Ovary (tissue), 10 donors: ENCODE measurements at places on chromosomes 4 and X. TPM values are rescaled to one million over a fixed set of nuclear protein-coding genes. Genes with fewer than 3 reads are reported as not detected.

The CACNA1F gene
- polyA plus RNA-seq, result 0.32 TPM

DNA sequence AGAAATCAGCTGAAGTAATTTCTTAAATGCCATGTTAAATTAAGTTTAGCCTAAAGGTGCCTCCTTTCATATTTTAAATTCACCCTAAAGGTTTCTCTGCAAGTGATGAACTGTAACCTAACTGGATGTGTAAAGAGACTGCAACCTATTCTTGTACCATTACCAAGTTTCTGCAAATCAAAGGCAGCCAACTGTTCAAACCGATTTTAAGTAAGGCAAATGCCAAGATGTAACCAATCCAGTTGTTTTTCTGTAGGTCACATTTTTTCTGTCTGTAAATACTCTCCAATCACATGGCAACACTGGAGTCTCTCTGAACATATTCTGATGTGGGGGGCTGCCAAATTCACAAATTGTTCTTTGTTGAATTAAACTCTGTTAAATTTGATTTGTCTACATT, 42.4 kb upstream of the FGF2 start:
- no peak for DNase-seq

- DNase-seq, result no peak
Measured at GRCh38 chr4:123232439-123232838, 164.2 kb upstream of the SPRY1 start.

- no peak for DNase-seq
Measured at GRCh38 chr4:38935391-38936073, 67.9 kb downstream of the FAM114A1 start.

DNA sequence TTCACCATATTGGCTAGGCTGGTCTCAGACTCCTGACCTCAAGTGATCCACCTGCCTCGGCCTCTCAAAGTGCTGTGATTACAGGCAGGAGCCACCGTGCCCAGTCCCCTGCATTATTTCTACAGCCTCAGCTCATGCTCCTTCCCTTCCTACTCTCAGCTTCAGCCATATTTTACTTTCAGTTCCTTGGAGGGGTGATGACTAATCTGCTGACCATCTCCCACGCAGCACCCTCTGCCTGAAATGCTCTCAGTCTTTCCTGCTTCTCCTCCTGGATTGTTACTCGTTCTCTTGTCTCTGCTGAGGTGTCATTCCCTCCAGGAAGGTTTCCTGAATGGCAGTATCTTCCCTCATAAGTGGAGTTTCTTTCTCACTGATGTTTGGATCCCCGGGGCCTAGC, 63.3 kb downstream of the MOSPD2 start:
- no peak for DNase-seq

The PHOX2B gene
- polyA plus RNA-seq, result not detected
